Effector memory CD8-positive, alpha-beta T cell (primary cell): ENCODE measurements at places on chromosomes 12 and 14.

GRCh38 chr12:11859705-11860425 is 210.4 kb downstream of the ETV6 start:
- no peak for DNase-seq

- no peak for DNase-seq
These were observed 15.4 kb downstream of the TEAD4 start for GRCh38 chr12:2974560-2974971.

DNA sequence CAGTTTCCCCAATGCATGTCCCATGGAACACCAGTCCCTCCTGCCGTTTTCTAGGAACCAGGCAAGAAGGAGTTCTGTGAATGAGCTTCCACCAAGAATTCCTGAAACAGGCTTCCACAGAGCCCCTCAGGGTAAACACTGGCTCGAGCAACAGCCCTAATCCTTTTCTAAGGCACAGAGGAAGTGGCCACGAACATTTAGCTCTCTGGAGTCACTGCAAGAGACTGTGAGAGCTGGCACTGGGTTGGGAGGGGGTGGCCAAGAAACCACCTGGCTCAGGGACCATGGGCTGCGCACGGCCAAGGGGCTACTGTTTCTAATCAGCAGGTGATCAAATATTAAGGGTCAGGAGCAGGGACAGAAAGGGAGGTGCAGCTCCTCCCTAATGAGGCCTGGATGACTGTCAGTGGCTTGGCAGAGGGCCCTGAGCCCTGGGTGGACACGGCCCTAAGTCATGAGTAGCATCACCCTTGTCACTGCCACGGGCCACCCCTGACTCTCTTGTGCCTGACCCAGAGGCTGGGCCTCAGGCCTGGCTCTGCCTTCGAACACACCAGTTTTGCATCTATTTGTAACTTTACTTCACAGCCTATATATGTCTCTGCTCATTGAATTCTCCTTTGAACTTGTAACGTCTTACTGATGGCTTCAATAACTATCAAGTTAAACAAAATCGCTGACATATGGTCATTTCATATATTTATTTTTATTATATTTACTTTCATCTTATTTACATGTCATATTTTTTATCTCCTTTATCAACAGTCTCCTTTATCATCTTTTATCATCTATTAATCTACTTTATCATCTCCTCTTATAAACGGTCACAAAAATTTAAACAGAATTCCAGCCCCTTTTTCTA is 154.0 kb downstream of the DICER1 start:
- no peak for DNase-seq

DNA sequence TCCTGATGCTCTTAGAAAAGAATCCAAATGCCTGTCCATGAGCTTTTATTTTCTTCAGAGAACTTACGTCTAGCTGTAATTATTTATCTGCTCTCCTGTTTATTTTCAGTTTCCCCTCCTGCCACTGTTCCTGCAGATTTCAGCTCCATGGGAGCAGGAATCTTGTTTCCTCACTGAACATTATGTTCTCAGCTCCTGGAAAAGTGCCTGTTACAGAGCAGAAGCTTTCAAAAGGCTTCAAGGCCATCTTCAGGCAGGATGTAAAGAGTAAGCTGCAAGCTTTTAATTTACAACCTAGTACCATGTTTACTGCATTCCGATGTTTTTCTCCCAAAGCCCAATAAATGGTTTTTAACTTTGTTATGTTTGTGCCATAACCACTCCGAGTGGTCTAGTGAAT is 98.4 kb upstream of the BTG1 start:
- DNase-seq: no peak

GRCh38 chr12:91202390-91202789 is 19.8 kb upstream of the DCN start:
- no peak for DNase-seq

- no peak for DNase-seq
These were observed 54.7 kb downstream of the PLEKHG3 start for GRCh38 chr14:64758691-64759554.

DNA sequence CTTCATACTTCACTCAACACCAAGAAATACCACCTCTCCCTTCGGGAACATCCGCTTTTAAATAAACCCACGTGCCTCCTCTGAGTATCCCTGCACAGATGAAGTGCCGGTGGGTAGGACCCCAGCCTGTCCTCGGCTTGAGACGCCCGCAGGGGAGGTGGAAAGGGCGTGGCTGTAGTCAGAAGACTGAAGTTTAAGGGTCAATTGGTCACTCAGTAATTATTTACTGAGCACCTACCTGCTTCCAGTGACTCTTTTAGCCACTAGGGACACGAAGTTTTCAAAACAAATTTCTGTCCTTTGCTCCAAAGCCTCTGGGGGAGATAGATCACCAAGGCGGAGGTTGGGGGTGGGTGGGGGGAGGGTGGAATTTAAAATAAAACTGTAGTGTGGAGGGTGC is 309.4 kb downstream of the VRK1 start:
- no peak for DNase-seq

DNA sequence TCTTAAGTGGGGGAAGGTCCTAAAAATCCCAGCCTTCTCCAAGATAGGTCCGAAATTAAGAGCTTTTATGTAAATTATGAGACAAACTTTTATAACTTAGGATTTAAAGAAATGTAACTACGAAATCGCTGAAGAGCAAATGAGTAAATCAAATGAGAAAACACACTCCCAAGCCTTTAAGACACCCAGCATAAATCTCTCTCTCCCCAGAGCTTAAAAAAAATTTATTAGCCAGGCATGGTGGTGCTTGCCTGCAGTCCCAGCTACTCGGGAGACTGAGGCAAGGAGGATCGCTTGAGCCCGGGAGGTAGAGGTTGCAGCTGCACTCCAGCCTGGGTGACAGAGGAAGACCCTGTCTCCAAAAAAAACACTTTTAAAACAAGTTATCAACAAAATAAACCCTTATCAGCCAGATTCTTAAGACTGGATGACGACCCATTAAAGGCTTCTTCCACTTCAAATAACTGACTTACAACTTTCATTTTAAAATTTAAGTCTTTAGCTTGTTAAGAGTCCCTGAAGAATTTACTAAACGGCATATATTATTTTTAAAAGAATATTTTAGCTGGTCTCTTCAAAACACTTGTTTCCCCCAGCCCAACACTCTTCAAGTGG is 3.2 kb downstream of the PTGES3 start:
- DNase-seq: no peak

- no peak for DNase-seq
These were observed 242.2 kb downstream of the SOX5 start for GRCh38 chr12:23707270-23707669.

DNA sequence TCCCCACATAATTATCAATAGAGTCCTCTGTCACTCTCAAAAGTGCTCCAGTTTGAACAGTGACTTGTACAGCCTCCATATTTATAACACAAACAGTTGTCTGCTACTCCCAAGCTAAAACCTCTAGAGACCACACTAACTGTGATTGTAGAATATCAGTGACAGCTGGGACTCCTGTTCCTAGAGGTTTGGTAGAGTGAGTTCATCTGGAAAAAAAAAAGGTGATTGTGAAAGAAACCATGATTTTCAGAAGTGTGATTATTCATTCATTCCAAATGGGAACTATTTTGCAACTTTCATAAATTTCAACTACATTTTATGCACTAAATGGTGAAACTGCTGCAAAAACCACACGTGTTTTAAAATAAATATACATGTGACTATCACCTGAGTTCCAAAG is 128.0 kb upstream of the PLXNC1 start:
- DNase-seq: no peak

GRCh38 chr14:63275611-63276010 is 43.1 kb downstream of the GPHB5 start:
- DNase-seq: no peak

DNA sequence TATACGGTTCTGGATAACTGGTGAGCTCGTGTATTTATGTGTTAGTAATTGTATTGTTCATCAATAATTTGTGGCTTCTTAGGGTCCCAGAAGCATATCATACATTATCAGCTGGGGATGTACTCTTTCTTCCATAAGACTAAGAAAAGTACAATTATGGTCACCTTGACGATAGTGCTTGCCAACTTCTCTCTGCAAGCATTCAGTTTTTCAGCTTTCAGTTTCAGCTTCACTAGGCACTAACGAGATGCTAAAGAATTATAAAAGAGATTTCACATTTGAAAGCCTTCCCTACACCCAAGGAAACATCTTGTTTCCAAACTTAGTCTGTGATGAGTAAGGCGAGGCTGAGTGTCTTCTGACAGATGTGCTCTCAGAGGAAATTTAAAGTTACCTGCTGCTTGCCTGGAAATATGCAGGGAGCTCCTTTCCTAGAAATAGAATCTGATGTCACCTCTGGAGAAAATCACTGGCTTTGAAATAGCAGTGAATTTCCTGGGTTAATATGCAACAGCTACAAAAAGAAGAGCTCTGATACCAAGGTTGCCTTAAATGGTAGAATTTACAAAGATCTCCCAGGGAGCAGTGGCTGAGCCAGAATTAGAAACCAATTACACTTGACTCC is 1419.9 kb upstream of the TMEM132C start:
- DNase-seq: no peak

GRCh38 chr12:38587594-38587993 is 271.0 kb downstream of the ALG10B start:
- DNase-seq: no peak

GRCh38 chr12:78963439-78964227 is 99.1 kb downstream of the SYT1 start:
- no peak for DNase-seq

- no peak for DNase-seq
These were observed 25.0 kb downstream of the HIF1A start for GRCh38 chr14:61720294-61720661.

- no peak for DNase-seq
These were observed 25.4 kb downstream of the UTP20 start for GRCh38 chr12:101305226-101305779.

- DNase-seq: no peak
These were observed 19.4 kb downstream of the ACADS start for GRCh38 chr12:120744922-120745493.

DNA sequence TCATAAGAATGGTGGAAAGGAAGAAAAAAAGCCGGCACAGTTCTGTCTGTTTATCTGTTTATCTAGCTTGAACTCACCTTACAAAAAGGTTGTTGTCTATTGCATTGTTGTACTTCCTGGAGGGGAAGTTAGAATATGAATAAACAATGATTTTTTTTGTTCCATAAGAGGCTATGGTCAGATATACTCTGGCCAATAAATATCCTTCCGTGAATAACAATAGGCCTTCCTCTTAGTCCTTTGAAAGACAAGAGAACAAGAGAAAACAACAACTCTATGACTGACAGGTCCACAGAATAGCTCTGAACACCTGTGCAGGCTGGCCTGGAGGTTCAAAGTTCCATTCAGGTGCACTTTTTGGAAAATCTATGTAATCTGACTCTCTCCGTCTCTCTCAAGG is 192.8 kb upstream of the KRR1 start:
- DNase-seq: no peak

GRCh38 chr12:132155771-132156572 is 11.7 kb downstream of the NOC4L start:
- DNase-seq: no peak
